ENCODE measurements at places on chromosomes 5 and 9.

DNA sequence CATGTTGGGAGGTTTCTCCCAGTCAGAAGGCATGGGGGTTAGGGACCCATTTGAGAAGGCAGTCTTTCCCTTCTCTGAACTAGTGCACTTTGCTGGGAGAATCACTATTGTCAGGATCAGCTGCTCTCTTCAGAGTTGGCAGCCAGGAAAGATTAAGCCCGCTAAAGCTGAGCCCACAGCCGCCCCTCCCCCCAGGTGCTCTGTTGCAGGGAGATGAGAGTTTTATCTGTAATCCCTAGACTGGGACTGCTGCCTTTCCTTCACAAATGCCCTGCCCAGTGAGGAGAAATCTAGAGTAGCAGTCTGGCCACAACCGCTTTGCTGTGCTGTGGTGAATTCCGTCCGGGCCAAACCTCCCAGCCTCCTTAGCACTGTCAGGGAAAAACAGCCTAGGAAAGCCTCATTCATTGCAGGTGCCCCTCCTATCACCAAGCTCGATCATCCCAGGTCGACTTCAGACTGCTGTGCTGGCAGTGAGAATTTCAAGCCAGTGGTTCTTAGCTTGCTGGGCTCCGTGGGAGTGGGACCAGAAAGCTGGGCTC lies 69.8 kb downstream of the CNTLN start:
- DNase-seq = no peak

DNA sequence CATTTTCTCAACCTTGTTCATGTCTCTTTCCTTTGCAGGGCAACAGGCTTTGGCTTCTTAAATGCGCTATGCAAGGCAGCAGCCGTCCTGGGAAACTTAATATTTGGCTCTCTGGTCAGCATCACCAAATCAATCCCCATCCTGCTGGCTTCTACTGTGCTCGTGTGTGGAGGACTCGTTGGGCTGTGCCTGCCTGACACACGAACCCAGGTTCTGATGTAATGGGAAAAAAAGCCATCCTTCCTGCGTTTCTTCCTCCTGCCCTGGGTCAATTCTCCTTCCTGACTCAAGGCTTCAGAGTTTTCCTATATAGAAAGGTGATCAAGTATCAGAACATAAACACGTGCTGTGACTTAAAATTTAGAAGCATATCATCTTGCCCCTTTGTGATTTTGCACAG lies 77.8 kb upstream of the IQGAP2 start:
- DNase-seq = no peak

DNA sequence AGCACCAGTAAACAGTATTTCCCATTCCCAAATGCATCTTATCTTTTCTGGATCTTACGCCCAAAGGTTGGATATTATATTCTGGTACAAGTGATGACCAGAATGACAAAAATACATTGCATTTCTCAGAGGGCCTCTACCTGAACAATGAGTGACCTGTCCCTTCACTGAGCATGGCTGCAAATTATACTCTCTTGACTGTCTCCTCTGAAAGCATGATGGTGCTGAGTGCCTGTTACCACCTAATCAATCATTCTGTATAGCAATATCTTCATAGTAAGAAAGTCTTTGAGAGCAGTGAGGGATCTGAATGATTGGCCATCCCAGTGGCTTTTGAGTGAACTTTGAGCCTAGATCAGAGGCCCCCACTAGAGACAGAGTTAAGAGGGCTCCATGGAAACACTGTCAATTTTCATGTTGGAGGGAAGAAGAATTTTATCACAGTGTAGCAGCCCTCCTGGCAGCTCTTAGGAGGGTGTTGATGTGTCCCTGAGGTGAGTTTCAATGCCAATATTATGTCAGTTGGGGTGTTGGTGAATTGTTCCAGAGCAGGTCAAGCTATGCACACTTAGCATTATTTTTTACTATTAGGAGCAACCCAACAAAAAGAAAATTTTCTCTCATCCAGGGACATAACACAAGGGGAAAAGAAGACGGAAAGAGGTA lies 171.7 kb downstream of the MARCHF11 start:
- DNase-seq = no peak

- DNase-seq = no peak
Measured at GRCh38 chr5:115500225-115500624, 44.4 kb downstream of the FEM1C start.

- no peak for DNase-seq
Measured at GRCh38 chr9:16679327-16679821, 191.1 kb downstream of the BNC2 start.

DNA sequence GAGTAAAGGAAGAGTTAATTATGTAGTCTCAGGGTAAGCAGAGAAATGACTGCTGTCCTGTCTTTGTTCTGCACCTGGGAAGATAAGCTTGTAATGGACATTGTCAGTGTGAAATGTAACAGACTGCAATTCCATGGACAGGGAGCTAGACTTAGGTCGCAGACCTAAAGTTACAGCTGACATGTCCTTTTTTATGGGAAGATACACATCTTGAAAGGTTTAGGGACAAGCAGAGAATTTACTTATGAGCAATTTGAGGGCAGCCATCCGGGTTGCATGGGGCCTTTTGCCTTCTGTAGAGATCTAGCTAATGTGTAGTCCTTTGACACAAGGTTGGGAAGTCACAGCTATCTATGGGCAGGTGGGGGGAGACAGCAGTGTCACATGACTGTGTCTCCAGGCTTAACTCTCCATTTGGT lies 85.7 kb downstream of the SERINC5 start:
- DNase-seq = no peak

- no peak for DNase-seq
Measured at GRCh38 chr9:33472881-33473615, 676 bp downstream of the NOL6 start.

- no peak for DNase-seq
Measured at GRCh38 chr5:141807329-141807728, 70.9 kb downstream of the PCDH1 start.

DNA sequence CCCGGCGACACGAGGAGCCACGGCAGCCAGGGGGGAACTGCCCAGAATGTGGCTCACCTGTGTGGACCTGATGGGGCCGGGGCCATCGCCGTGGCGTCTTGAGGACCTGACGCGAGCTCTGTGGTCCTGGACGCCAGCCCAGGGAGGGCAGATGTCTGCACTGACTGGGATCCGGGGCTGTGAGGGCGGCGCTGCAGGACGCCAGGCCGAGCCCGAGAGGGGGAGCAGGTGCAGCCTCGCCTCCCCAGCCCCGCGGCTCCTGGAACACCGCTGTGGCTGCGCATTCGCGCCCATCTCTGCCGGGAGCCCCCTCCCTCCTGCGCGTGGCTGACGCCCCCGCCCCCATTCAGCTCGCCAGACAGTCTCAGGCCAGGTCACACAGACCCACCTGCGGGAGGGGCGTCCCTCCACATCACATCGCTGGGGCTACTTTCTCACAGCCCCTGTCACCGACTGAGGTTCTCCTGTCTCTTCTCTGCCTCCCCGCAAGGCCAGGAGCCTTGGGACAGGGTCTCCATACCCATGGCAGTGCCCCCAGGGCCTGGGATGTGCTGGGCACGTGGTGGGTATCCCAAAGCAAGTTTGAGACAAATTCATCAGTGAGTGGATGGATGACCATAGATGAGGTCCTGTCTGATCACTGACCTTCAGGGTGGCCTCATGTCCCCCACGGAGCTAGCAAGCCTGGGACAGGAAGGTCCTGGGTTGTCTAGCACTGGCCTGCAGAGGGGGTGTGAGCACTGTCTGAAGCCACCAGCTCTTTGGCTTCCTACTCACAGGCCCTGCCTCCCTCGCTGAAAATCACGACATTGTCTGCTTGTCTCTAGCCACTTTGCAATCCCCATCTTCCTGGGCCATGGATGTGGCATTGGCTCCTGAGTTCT lies 47.3 kb downstream of the RASGEF1C start:
- DNase-seq = no peak

GRCh38 chr9:130845254-130845653 lies 10.2 kb downstream of the ABL1 start:
- no peak for DNase-seq

GRCh38 chr5:173355561-173355960 lies 27.3 kb upstream of the STC2 start:
- DNase-seq = no peak

DNA sequence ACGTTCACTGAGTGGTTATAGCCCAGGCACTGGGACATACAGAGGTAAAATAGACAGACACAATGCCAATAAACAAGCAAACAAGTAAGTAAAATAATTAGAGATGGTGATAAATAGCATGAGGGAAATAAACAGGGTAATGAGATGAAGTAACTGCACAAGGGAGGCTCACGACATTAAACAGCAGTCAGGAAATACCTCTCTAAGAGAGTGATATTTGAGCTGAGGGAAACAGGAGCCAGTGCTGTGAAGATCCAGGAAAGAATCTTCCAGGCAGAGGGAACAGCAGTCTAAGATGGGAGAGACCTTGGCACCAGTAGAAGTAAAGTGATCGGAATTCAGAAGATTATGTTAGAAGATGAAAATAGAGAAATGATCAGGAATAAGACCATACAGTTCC lies 279.4 kb downstream of the HINT1 start:
- DNase-seq = no peak

DNA sequence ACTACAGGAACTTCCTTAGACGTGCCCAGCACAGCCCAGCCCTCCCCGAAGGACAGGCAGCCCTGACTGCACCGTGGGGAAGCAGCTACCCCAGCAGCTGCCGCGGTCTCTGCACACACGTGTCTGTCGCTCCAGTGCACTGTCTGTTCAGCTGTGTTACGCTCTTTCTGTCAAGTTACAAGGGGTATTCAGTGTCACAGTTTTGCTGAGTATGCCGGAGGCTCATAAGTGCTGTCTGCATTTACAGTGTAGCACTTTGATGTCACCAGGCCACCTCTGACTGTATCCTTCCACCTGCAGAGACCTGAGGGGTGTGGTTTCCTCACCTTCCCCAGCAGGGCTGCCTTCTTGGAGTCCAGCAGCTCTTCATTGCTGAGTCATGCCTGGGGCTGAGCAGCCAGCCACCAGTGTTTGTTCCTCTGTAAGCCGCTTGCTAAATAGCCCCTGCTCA lies 126.8 kb downstream of the EHMT1 start:
- no peak for DNase-seq

- DNase-seq = no peak
Measured at GRCh38 chr9:120490888-120491595, 88.9 kb downstream of the CDK5RAP2 start.

- no peak for DNase-seq
Measured at GRCh38 chr5:111676466-111676865, 80.5 kb downstream of the NREP start.

GRCh38 chr9:119689879-119690278 lies 320.6 kb upstream of the BRINP1 start:
- DNase-seq = no peak

- no peak for DNase-seq
Measured at GRCh38 chr9:78574354-78575045, 277.6 kb downstream of the PSAT1 start.

DNA sequence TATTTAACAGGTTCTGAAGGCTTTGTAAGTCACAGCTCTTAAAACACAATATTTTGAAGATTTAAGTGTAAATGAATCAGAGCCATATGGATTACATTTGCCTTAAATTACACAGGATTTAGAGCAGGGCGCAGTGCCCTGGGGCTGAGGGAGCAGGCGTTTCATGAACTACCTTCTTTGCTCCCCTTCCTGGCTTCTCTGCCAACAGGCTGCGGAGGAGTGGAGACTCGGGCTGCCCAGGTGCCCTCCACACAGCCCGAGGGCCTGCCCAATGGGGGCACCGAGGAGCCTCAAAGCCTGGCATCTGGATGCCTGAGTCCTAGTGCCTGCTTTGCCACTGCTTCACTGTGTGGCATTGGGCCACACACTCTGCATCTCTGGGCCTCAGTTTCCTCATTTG lies 90.6 kb upstream of the HAND1 start:
- DNase-seq = no peak

GRCh38 chr5:112870966-112871365 lies 9.9 kb downstream of the SRP19 start:
- DNase-seq = no peak

GRCh38 chr9:114592356-114592755 lies 4.8 kb downstream of the ATP6V1G1 start:
- DNase-seq = peak; percentile 51

GRCh38 chr5:67942421-67942820 lies 273.1 kb upstream of the PIK3R1 start:
- DNase-seq = no peak

DNA sequence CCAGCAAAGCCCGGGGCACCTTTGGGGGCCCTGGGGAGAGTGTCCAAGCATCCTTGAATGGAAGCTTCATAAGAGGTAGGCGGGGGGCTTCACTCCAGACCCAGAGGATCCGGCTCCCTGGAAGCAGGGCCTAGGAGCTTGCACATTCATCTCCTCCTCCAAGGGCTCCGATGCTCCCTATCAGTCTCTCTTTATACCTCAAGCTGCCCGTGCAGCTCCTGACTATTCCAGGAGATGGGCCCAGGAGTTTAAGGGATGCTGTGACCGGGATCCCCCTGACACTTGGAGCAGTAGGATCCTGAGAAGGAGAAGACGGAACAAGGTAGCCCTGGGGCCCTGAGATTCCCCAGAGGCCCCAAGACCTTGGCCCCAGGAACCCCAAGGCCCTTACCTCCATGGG lies 25.9 kb downstream of the CSF1R start:
- no peak for DNase-seq

- DNase-seq = no peak
Measured at GRCh38 chr5:1253456-1254105, 28.4 kb downstream of the SLC6A18 start.

DNA sequence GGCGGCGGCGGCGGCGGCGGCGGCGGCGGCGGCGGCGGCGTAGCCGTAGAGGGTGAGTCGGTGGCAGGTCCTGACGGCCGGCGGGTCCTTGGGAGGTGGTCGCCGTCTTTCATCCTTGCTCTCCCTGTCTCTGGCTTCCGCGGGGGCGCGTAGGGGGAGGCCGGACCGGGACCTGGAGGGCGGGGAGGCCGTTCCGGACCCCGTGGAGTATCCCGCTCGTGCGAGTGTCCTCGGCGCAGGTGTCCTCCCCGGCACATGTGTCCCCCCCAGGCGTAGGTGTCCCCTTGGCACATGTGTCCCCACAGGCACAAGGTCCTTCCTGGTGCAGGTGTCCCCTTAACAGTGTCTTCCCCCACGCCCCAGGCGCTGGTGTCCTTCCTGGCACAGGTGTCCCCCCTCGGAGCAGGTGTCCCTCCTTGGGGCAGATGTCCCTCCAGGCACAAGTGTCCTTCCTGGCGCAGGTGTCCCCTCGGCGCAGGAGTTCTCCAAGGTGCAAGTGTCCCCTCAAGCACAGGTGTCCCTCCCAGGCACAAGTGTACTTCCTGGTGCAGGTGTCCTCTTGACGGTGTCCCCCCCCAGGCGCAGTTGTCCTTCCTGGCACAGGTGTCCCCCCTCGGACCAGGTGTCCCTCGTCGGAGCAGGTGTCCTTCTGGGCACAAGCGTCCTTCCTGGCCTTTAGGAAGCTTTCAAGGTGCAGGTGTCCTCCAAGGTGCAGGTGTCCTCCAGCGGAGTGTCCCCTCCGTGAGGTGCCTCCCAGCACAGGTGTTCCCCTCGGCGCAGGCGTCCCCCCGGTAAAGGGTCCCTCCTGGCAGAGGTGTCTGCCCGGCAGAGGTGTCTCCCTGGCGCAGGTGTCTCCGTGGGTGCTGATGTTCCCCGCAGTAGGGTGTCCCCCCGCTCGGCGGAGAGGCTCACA lies 519 bp downstream of the EXOC3 start:
- DNase-seq = no peak
